ENCODE measurements at places on chromosomes 5 and 9. TPM values are rescaled to one million over a fixed set of nuclear protein-coding genes. Genes with fewer than 3 reads are reported as not detected.

The ADCY2 gene
- total RNA-seq: under 0.01 TPM

The LCN2 gene
- total RNA-seq: not detected

The HRCT1 gene
- total RNA-seq: 12.0 TPM

The SNCAIP gene
- total RNA-seq: not detected

The IRX2 gene
- 1.9 TPM for total RNA-seq

The PCDHGC4 gene
- total RNA-seq: 0.90 TPM

The NUTM2F gene
- not detected for total RNA-seq

The PDE8B gene
- total RNA-seq: not detected

The FOXI1 gene
- not detected for total RNA-seq

The PCSK1 gene
- total RNA-seq: 1.6 TPM

Data from smooth muscle cell of the coronary artery (primary cell).